ENCODE measurements at places on chromosomes 5 and 9.

GRCh38 chr9:32644698-32645097, 9.2 kb upstream of the TAF1L start:
- DNase-seq, result no peak

DNA sequence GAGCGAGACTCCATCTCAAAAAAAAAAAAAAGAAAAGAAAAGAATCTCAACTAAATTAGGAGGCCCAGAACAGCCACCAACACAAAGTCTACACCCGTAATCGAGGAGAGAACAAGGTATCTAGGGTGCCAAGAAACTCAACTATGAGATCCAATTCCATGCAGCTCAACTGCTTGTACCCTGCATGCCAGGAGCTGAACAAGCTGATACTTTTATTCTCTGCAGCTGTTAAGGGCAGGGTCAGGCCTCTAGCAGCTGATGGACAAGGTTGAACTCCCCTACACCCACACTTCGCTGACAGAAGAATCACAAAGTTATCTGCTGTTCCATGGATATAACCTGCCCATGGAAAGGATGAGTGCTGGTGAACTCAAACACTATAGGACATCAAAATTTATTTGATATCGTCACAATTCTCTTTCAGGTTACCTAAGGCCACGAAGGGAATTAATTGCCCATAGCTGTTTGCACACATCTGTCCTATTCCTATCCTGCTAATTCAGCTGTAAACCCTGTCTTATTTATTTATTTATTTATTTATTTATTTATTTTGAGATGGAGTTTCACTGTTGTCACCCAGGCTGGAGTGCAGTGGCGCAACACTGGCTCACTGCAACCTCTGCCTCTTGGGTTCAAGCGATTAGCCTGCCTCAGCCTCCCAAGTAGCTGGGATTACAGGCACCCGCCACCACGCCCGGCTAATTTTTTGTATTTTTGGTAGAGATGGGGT, 20.7 kb downstream of the UBAP2 start:
- DNase-seq, result no peak

DNA sequence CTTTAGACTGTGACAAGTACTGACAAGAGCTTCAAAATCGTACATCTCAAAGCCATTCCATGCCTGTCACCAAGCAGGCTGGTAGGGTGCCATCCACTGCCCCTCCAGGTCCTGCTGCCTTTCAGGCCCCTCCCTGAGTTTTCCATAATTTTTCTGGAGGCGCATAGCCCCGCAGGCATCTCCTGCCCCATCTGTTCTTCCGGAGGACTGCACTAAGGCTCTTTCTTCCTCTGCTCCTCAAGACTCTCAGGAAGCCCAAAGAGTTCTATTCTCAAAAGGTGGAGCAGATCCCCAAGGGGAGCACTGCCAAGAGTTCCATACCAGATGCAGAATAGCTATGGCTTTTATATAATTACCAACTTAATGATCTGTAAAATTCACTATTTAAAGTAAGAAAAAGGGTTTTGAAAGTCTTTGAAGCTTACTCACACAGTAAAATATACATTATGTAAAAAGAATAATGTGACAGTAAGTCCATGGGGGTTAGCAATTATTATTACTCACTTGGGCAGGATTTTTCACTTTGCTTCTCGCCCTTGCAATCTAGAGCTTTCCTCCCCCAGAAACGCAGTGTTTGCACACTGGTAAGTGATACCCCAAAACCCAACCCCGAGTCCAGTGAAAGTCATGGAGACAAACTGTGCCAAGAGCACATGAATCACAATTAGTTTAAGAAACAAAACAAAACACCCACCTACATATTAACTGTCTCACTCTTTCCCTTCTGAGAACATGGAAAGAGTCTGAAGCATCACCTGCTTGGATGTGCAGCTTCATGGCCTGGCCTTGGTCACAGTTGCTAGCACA, 114.1 kb upstream of the DAPK1 start:
- no peak for DNase-seq

- DNase-seq, result no peak
Measured at GRCh38 chr5:135441350-135441831, 5.8 kb downstream of the DCANP1 start.

- no peak for DNase-seq
Measured at GRCh38 chr9:33800886-33801285, 5.5 kb downstream of the PRSS3 start.

DNA sequence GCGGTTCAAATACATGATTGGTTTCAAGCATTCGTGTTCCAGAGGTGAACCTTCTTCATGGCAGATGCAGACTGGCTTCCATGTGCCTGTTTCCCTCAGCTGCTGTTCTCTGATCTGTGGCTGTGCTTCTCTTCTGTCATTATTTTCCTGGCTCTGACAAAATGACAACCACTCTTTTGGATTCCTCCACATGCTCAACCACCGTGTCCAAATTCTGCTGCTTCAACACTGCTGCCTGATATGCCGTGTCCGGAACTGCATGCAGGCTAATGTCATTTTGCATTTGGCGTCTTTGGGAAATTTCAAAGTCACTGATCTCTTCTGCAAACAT, 368.7 kb upstream of the ZNF608 start:
- DNase-seq, result no peak

GRCh38 chr5:1652873-1653697, 129.3 kb upstream of the LPCAT1 start:
- no peak for DNase-seq

GRCh38 chr5:431001-431710, 11.8 kb upstream of the EXOC3 start:
- peak; percentile 88 for DNase-seq

GRCh38 chr5:137960141-137960540, 70.9 kb downstream of the PKD2L2 start:
- no peak for DNase-seq

DNA sequence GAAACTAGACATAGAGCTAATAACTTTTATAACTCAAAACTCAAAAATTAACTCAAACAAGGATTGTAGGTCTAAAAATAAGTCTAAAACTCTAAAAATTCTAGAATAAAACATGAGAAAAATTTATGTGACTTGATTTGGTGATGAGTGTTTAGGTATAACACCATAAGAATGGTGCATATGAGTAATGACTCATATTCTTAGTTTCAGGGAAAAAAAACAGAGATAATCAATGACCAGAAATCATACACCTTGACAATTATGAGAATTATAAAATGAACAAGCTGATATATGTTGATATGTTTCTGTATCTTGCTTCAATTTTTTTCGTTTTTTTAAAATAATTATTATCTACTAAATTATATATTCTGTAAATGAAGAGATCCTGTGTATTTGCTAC, 541.2 kb downstream of the PTPRD start:
- DNase-seq, result no peak

DNA sequence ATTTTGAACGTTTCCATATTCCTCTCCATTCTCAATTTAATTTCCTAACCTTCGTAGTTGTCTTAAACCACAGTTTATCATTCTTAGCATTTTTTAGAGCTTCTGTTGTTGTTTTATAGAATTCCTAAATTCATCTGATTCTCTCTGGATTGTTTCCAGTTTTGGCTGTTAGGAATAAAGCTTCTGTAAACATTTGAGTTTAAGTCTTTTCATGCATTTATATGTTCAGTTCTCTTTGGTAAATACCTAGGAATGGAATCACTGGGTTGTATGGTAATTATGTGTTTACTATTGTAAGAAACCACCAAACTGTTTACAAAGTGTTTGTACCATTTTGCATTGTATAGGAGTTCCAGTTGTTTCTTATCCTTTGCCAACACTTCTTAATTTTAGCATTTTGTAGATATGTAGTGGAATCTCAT, 29.7 kb downstream of the GPR21 start:
- DNase-seq, result no peak

DNA sequence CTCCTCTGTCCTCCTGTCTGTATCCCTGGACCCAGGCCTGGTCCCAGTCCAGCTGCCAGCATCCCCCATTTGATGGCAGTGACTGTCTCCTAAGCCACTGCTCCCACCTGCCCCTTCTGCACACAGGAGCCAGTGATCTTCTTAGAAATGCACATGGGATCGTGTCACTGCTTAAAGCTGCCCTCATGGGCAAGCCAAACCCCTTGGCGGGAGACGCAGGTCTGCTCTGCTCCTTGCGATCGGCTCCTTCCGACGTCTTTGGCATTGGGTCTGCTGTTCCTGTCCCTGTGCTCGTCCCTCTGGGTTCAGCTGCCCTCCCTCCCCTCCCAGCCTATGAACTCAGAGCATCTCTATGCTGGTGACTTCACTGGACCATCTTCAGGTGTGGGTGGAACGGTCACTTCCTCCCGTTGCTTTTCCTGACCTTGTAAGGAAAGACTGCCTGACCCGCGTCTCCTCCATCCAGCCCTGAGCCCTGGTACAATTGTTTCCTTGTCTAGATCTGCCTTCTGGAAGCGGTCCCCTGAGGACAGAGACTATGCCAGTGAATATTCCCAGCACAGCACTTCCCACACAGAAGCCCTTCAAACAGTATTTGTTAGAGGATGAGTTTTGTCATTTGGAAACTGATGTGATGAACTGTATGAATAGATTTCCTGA, 116.5 kb downstream of the ZNF354C start:
- DNase-seq, result no peak

GRCh38 chr9:108205276-108205675, 650.5 kb downstream of the ACTL7B start:
- DNase-seq, result no peak

DNA sequence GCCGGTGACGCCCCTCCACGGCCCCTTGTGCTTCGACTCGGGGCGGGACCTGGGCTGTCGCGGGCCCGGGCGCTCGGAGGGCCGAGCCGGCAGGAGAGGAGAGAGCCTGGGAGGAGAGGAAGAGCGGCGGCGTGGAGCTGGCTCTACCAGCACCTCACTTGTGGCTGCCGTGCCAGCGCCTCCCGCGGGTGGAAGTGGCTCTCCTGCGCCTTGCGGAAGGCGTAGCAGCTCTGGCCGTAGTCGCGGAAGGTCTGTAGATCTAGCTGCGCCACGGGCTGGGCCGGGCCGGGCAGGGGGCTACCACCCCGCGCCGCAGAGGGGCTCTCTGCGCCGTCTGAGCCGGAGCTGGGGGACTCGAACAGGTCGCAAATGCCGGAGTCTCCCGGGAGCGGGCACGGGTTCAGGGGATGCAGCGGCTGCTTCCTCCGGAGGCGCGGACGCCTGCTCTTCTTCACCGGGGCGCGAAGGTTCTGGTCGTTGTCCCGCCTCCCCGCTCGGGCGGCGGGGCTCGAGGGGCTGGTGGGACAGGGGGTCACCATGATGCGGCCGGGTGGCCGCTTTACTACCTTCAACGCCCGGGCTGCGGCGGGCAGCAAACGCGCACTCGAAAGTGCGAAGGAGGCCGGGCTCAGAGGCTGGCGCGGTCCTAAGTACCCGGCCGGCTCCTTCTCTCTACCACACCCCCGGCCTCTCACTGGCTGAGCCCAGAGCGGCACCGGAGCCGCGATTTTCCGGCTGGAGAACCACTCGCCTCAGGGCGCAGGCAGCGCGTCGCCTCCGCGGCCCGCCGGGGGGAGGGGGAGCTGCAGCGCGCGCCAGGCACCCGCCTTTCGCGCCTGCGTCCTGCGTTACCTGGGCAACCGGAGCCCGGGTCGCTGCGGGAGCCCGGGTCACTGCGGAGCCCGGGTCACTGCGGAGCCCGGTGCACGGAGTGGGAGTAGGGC, at the start of gene CCNO:
CCNO (minus strand) TSS at position 624 of the 944 bp plus-strand sequence; CDS start at position 539, 85 bp downstream.
- peak; percentile 88 for DNase-seq

All from D341Med (cell line).